ENCODE measurements at places on chromosomes 7 and 10.

DNA sequence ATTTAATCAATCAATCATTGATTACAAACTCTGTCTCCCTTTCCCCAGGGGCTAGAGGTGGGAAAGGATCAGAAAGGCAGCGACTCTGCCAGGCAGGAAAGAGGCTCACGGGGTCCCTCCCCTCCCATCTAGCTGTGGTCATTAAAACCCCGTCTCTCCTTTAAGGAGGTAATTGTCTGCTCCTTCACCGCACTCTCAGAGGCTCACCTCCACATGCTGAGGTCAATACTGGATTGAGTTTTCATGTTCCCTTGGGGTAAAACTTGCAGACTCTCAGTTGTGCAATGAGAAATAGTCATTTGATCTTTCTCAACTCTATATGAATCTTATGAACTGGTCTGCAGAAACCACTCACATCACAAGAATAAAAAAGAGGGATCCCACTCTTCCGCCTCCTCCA lies 368.8 kb downstream of the ADRA2A start:
- no peak for DNase-seq

GRCh38 chr10:69394020-69394419 lies 22.7 kb downstream of the TACR2 start:
- no peak for DNase-seq

- no peak for DNase-seq
Observed at GRCh38 chr10:1542941-1543340, 194.4 kb downstream of the ADARB2 start.

DNA sequence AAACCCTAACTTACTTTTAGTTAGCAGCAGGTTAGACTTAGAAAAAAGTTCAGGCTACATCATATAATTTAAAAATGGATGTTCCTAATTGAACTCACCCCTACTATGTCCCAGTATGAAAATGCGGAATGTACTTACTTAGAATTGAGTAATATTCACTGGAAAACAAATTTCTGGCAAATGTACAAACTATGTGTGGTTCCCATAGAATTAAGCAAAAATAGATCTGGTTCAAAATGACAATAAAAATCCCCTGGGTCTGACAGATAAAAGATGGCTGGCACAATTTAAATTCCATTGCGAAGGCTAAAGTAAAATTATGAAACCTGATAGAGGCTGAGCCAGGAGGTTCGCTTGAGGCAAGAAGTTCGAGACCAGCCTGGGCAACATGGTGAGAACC lies 42.4 kb upstream of the PRKAR2B start:
- no peak for DNase-seq

GRCh38 chr7:5278766-5279165 lies 4.0 kb upstream of the SLC29A4 start:
- no peak for DNase-seq

Data from activated CD8-positive, alpha-beta memory T cell treated with anti-CD3 and anti-CD28 coated beads, Interleukin-2, amount 10 ng/mL, durations not matched to agents 7 days and 5 days (primary cell).